A549 treated with RU486 at 1 μM for 4 hours (cell line): ENCODE measurements at places on chromosomes 7 and 10. TPM values are rescaled to one million over a fixed set of nuclear protein-coding genes. Genes with fewer than 3 reads are reported as not detected.

SAP25 gene
- 0.42 to 0.76 TPM (median 0.55 TPM) in 3 of 5 replicates, not detected in the others for total RNA-seq

APBB1IP gene
- 9.0 to 10.8 TPM (median 10.0 TPM) in 5 replicates for total RNA-seq

WEE2 gene
- not detected in 5 replicates for total RNA-seq

AGAP4 gene
- 4.5 to 9.4 TPM (median 7.5 TPM) in 5 replicates for total RNA-seq

UNCX gene
- 0.06 to 0.09 TPM (median 0.08 TPM) in 4 of 5 replicates, not detected in the other for total RNA-seq

CALML5 gene
- not detected in 5 replicates for total RNA-seq

MET gene
- 57.3 to 103 TPM (median 96.4 TPM) in 5 replicates for total RNA-seq

WNT16 gene
- 0.02 TPM in 1 of 5 replicates, not detected in the others for total RNA-seq

SOSTDC1 gene
- total RNA-seq = not detected in 5 replicates
